MV-4-11 (cell line): ENCODE measurements at places on chromosomes 16 and 17.
A peak's percentile ranks its signal among the peaks of the same experiment; 100 is the strongest.

- DNase-seq = peak; percentile 10
Measured at GRCh38 chr17:50963139-50963538, 97.0 kb upstream of the TOB1 start.

DNA sequence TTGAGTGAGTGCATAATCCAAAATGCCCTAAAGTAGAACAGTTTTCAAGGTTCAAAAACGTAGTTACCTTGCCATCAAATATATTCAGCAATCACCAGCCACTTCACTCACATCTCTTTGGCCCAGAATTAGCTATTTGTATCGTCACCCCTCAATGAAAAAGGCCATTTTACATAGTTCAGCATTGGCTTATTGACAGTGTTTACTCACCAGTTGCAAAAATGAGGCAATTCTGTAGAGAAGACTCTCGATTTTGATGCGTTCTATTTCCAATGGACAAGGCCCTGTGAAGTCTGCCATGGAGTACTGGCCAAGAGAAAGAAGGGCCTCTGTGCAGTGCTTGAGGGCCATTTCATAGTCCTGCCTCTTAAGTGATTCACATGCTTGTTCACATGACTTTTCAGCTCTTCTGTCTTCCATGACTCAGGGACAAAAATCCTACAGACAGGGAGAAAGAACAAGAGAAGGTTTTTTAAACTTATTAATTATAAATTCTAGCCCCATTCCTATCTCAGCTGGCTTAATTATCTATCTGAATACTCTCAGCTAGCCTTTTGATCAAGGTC is 26.5 kb downstream of the HELZ start:
- no peak for DNase-seq

DNA sequence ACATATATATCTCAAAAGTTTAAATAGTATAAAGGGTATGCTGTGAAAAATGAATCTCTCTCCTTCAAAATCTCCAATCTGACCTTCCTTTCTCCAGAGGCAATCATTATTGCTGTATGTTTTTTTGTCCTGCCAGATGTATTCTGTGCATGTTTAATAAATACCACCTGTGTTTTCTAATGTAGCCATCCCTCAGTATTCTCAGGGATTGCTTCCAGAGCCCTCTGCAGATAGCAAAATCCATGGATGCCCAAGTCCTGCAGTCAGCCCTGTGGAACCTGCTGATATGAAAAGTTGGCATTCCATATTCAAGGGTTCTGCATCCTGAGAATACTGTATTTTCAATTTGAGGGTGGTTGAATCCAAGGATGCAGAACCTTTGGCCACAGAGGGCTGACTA is 42.9 kb downstream of the BPTF start:
- no peak for DNase-seq

DNA sequence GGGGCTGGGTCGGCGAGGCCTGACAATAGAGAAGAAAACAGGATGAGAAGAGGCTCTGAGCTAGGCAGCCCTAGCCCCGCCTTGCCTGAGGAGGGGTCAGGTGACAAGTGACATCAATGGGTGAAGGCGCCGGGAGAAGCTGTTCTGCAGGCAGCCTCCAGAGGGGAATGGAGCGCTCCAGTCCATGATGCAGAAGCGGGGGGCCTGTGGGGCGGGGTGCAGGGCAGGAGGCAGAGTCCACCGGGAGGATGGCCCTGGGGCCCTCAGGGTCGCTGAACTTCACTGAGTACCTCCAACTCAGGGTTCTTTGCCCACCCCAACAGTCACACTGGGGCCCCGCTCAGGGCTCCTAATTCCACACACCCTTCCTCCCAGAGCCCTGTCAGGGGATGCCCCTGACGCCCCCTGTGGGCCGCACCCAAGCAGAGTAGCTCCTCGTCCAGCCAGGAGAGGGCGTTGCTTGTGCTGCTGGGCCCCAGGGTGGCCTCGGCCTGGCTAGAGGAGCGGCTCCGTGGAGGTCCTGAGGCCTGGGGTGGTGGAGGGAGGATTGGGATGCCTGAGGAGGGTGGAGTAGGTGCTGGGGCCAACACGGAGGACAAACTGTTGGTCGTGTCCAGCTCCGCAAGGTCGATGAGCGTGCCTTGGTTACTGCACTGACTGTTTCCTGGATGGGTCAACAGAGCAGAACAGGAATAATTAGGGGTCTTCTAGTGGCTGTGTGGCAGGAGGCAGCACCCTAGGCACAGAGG is 20.8 kb downstream of the GGA3 start:
- DNase-seq = peak; percentile 28

- DNase-seq = no peak
Measured at GRCh38 chr16:28324235-28324886, 32.0 kb downstream of the SBK1 start.

GRCh38 chr17:75531721-75532072 is 6.2 kb downstream of the LLGL2 start:
- DNase-seq = no peak

- DNase-seq = no peak
Measured at GRCh38 chr17:2965621-2966595, 97.5 kb downstream of the OR1D5 start.

DNA sequence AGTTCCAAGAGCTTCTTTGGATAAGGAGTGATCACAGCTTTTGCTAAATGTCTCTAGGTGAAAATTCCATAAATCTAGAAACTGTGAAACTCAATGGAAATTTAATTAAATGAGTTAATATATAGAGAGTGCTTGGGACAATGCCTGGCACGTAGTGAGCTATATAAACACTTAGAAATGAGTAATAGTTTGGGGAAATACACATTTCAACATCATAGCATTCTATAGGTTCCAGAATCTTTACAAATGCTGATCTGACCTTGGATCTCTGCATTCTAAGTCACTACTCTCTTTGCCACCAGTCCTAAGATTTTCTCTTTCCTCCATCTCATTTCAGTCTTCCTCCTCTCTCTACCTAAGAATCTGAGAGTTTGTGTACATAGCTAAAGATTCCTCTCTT is 175.6 kb downstream of the SOX9 start:
- no peak for DNase-seq

GRCh38 chr17:75300280-75300679 is 11.0 kb upstream of the SLC25A19 start:
- no peak for DNase-seq

DNA sequence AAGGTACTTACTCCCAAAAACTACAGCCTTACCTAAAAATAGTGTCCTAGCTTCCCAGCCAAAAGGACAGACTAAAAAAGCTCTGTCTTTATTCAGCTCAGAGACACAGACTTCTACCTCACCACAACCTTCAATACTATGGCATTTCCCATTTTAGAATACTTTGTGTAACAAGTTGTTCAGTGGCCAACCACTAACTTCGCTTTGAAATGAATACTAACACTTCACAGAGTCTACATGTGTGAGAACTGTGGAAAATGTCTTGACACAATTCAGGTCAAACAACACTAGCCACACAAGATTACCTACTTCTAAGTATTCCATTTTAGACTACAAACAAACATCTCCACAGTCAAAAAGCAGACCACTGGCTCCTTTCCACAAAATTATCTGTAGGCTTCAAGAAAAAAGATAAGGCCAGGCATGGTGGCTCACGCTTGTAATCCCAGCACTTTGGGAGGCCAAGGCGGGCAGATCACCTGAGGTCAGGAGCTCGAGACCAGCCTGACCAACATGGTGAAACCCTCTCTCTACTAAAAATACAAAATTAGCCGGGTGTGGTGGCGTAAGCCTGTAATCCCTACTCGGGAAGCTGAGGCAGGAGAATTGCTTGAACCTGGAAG is 3.2 kb downstream of the HELZ start:
- DNase-seq = no peak

GRCh38 chr16:29767062-29767461 is 11.0 kb upstream of the ZG16 start:
- no peak for DNase-seq

DNA sequence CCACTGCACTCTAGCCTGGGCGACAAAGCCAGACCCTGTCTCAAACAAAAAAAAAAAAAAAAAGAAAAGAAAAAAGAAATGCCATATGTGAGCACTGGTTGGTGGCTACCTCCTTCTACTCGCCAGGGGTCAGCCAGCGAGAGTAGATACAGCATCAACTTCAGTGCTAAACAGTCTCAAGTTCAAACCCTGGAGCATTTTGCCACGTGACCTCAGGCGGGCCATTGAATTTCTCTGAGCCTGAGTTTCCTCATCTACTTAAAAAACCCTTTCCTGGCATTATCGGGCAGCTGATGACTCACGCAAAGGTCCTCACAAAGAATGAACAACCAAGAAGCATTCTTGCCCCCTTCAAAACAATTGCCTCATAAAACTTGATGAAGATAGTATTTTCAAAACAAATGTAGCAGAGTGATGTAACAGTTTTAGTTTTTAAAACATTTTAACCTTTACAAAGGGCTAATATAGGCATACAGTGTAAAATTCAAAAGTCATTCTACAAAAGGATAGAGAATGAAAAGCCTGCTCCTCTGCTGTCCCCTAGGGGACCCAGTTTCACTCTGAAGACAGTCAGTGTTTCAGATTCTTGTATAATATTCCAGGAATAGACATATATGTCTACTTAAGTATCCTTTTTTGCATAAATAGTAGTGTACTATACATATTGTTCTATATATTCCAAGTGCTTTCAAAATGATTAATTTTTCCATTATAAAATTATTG is 28.4 kb downstream of the DNAH2 start:
- peak; percentile 86 for DNase-seq
